T-helper 9 cell (primary cell): ENCODE measurements at places on chromosomes 1 and 21.

GRCh38 chr1:190754666-190755065, 277.0 kb upstream of the BRINP3 start:
- no peak for DNase-seq

DNA sequence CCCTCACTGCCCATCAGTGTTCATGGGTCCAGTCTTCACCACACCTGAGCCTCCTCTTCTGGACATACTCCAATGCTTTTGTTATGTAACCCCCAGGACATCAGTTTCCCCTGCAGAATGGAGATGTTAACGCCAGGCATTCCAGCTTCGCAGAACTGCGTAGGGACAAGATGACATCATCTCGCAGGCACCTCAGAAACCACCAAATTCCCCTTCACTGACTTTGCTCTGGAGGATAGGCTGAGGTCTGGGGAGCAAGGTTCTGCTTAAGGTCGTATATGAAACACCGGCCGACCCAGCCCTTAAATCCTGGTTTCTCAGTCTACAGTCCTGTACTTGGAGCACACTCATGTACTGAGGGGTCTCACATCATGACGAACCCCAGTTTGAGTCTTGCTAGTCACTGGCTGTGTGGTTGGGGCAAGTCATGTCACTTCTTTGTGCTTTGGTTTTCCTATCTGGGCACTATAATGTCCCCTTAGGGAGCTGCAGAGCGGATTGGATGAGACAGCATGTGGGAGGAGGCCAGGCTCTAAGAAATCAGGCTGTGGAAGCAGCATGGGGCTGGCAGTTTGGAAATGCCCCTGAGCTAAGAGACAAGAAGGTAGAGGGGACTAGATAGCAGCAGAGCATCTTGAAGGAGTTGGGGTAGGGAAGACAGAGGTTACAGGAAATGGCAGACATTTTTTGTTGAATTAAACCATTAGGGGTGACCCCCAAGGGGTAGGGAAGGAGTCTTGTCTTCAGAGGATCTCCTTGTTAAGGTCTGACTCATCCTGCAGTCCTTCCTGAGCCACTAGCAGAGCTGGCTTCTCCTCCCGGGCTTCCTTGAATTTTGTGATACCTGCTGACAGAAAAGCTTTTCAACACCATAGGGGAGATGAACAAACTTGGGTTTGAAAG, 138.3 kb downstream of the FOXD2 start:
- DNase-seq: no peak

DNA sequence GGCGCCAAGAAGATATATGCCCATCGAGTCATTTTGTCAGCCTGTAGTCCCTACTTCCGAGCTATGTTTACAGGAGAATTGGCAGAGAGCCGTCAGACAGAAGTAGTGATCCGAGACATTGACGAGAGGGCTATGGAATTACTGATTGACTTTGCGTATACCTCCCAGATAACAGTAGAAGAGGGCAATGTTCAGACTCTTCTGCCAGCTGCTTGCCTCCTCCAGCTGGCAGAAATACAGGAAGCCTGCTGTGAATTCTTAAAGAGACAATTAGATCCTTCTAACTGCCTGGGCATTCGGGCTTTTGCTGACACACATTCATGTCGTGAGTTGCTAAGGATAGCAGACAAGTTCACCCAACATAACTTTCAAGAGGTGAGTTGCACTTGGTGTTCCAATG, 19.1 kb downstream of the KLHL20 start:
- no peak for DNase-seq

DNA sequence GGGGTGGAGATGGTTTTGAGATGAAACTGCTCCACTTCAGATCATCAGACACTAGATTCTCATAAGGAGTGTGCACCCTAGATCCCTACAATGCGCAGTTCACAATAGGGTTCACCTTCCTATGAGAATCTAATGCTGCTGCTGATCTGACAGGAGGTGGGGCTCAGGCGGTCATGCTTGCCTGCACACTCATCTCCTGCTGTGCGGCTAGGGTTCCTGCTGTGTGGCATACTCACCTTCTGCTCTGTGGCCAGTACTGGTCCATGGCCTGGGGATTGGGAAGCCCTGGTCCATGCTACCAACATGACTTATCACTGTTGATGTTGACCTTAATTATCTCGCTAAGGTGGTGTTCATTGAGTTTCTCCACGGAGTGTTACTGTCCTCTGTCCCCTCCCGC, 144.5 kb downstream of the NAV1 start:
- no peak for DNase-seq

DNA sequence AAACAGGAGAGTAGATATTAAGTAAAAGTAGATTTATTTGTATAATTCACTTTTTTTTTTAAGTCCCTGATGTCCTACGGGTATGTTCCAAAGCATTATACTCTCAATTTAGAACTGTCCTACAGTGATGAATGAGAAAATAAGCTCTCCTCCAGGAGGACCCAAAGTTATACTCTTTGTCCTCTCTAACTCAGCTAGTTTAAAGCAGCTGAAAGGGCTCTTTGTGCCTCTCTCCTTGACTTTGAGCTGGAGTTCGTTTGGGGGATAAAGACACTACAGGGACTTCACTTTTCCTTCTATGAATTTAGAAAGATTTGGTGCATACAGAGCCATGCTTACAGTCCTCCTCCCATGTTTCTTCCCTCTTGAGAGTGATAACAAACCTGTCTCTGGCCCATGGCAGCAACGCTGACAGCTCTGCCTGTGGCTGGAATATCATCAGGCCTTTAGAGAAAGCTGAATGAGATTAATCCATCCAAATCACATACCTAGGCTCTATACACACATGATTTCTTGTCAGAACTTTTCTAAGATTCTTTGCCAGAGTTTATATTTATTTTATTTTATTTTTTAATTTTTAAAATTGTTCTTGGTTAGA, 134.3 kb downstream of the PIK3R3 start:
- no peak for DNase-seq

DNA sequence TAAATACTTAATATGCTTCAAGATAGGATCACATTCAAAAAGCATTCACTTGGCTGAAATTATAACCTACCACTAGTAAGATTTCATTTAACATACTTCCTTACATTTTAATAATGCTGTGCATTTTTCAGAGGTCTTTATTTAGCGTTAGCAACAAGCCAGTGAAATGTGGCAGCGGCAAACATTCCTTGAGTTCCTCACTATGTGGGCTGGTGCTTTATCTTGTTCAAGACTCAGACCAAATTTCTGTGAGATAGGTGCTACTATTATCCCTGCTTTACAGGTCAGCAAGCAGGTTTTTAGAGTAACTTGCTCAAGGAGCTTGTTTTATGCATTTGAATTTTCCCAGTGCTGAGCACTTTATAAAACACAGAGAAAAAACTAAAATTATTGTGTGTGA, 132.7 kb downstream of the PLPPR4 start:
- DNase-seq: no peak

GRCh38 chr21:17848228-17848627, 29.1 kb upstream of the C21orf91 start:
- DNase-seq: no peak

- DNase-seq: no peak
Measured at GRCh38 chr21:43928222-43929125, 63.5 kb downstream of the AGPAT3 start.

- no peak for DNase-seq
Measured at GRCh38 chr1:99407018-99407417, 142.7 kb downstream of the PLPPR4 start.

GRCh38 chr1:225689882-225690459, 37.0 kb upstream of the ENAH start:
- no peak for DNase-seq

DNA sequence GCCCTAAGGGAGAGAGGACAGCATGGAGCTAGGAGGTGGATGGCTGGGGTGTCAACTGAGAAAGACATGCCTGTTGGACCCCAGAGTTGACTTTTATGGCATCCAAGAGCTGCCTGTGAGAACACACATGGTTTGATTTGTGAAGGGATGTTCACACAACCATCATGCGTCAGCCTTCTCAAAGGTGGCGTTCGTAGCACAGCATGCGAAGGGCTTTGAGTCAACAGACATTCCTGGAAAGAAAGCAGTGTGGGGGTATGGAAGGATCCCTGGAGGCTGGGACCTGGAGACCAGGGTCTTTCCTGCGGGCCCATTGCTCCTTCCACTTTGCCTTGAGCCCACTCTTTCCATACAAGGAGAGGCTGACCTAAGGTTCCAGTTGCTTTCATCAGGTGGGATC, 6.4 kb upstream of the WNT3A start:
- no peak for DNase-seq

DNA sequence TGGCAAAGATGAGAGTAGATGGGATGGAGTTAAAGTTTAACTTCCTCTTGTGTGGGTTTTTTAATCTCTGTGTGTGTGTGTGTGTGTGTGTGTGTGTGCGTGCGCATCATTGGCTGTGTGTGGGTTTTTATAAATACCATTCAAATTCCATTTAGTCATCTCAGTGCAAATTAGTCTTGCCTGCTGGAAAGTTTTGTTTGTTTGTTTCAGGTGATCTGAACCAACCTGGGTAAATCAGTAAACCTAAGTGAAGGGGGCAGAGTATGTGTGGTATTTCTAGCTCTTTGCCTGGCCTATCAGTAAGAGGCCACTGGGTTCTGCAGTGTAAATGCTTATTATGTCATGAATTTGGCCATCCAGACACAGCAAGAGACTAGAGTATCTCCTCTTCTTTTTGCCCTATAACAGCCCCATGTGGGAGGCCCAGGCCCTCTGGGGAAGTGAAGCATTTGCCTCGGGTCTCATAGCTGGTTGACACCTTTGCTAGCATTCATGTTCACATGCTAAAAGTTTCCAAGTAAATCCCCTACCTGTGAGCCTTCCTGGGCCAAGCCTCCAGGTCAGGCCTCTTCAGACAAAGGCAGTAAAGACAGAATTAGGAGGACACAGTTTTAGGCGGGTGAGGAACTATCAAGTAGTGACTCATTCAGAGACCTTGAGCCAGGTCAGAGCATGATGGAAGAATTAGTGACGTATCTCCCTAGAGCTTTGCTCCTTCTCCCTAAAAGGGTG, 14.7 kb downstream of the INTS3 start:
- no peak for DNase-seq

DNA sequence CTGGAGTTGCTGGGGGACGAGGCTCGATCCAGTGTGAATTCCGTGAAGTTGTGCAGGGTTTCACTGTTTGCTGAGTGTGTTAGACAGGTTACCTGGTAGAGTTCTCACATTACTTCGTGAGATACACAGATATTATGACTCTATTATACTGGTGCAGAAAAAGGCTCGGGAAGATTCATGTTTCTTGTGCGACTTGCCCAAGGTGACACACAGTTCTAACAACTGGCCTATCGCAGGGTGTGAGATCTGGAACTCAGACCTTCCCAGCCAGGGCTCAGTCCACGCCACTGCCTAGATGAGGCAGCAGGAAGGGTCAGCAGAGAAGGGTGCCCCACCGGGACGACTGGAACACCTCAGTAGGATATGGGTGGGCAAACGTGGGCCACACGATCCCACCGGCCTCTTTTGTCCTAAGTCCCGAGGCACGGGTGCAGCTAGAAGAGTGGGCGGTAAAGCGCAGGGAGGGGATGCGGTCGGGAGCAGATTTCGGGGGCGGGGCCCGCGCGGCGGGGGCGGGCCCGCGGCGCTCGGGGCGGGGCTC, 296 bp upstream of the RNPEP start:
- peak; percentile 64 for DNase-seq

- no peak for DNase-seq
Measured at GRCh38 chr21:42807938-42808613, 71.3 kb downstream of the WDR4 start.

GRCh38 chr1:111361761-111362160, 65.8 kb downstream of the OVGP1 start:
- no peak for DNase-seq

DNA sequence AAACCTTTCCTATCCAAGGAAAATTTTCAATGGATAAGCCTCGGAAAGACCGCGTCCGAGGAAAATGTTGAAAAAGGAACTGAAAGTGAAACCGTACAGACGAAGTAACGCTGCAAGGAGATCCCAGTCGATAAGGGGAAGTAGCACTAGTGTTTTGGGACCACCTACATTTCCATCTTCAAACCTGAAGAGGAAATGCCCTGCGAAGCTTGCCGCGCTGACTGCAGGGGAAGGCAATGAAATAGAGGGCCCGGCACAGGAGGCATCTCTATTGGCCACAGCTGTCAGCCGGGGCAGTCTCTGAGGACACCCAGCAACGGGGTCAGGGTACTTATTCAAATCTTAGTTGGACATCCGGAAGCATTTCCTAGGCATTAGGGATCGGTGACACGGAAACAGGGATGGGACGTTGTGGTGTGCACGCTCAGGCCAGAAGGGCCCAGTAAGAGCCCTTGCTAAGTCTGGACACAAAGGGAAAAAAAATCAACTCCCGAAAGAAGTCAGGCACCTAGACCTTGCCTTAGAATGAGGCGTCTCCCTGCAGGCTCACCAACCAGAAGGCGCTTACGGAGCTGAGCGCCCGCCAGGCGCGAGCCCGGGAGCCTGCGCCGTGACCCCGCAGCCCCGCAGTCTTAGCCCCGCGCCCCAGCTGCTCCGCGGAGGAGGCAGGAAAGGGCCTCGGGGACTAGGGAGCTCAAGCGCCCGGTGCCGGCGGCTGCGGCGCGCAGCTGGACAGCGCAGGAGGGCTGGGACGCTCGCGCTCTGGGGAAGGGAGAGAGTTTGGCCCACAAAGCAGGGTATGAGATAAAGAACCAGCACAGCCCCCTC, 655 bp downstream of the USF1 start:
- DNase-seq: peak; percentile 37

GRCh38 chr1:182301467-182302198, 90.0 kb downstream of the GLUL start:
- DNase-seq: no peak

GRCh38 chr1:160007577-160008200, 24.1 kb downstream of the PIGM start:
- no peak for DNase-seq

DNA sequence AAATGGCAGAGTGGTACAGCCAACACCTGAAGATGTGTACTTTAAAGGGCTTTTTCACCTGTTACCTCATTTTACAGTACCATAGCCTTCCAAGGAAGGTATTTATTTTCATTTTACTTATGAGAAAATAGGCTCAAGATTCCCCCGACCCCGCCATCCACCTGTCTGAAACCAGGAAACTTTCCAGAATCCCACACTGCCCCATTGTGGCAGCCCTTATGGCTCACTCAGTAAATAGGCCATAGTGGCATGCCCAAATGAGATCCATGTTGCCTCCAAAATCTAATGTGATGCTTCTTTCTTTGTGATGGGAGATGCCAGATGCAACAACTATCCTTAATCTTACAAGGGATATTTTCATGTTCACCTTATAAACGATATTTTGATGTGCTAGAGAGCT, 97.8 kb downstream of the EBNA1BP2 start:
- no peak for DNase-seq

GRCh38 chr1:47224676-47225399, 7.2 kb downstream of the TAL1 start:
- DNase-seq: no peak

- no peak for DNase-seq
Measured at GRCh38 chr1:167477986-167478385, 40.3 kb downstream of the CD247 start.

- DNase-seq: no peak
Measured at GRCh38 chr1:3610527-3611169, 660 bp downstream of the MEGF6 start.

GRCh38 chr21:29238967-29239290, 59.8 kb upstream of the BACH1 start:
- DNase-seq: no peak

- DNase-seq: no peak
Measured at GRCh38 chr1:70348399-70349165, 5.9 kb downstream of the ANKRD13C start.

GRCh38 chr1:11590395-11590794, 63.8 kb downstream of the FBXO2 start:
- no peak for DNase-seq
